ENCODE measurements at places on chromosomes 3 and 15.

GRCh38 chr15:25932696-25933095 lies 69.6 kb upstream of the ATP10A start:
- DNase-seq = no peak
- H3K27ac ChIP-seq = no peak overlapping the region
- H3K4me1 ChIP-seq = no peaks in the 10 kb centered on the region
- no peak overlapping the region for H3K4me3 ChIP-seq
- H3K36me3 ChIP-seq = no peaks in the 10 kb centered on the region
- no peaks in the 10 kb centered on the region for H3K27me3 ChIP-seq

DNA sequence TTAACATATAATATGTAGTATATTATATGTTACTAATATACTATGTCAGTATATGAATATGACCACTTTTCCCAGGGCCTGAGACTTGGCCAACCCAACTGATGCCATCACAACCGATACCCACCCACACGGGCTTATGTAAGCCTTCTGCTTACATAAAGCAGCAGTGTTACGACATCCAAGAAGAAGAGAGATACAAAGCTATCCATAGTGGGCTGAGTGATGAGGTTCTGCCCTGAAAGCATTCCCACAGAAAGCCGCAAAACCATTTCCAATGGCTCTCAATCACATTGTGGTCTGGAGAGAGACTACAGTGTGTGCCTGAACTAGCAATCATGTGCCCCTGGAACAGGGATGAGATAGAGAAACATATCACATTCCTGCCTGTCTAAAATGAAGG lies 177.9 kb downstream of the PLOD2 start:
- no peak for DNase-seq
- H3K36me3 ChIP-seq = no peaks in the 10 kb centered on the region
- H3K27me3 ChIP-seq = no peaks in the 10 kb centered on the region

- no peaks in the 10 kb centered on the region for H3K36me3 ChIP-seq
- H3K4me1 ChIP-seq = peaks cover 15% of the 10 kb centered on the region
Measured at GRCh38 chr3:171688002-171688401, 122.3 kb downstream of the PLD1 start.

GRCh38 chr3:55795296-55795695 lies 308.2 kb upstream of the WNT5A start:
- no peak for DNase-seq
- no peaks in the 10 kb centered on the region for H3K36me3 ChIP-seq
- no peak overlapping the region for H3K27ac ChIP-seq

- no peaks in the 10 kb centered on the region for H3K27me3 ChIP-seq
- H3K4me1 ChIP-seq = no peaks in the 10 kb centered on the region
- no peak overlapping the region for H3K4me3 ChIP-seq
Measured at GRCh38 chr15:62519900-62520299, 354.8 kb upstream of the C2CD4B start.

- no peaks in the 10 kb centered on the region for H3K36me3 ChIP-seq
- H3K4me3 ChIP-seq = no peak overlapping the region
- H3K27me3 ChIP-seq = no peaks in the 10 kb centered on the region
- DNase-seq = no peak
Measured at GRCh38 chr15:85778107-85778776, 16.5 kb downstream of the KLHL25 start.

GRCh38 chr3:72323773-72324172 lies 524.5 kb downstream of the SHQ1 start:
- no peaks in the 10 kb centered on the region for H3K27me3 ChIP-seq
- no peak for DNase-seq
- H3K4me1 ChIP-seq = no peaks in the 10 kb centered on the region
- no peak overlapping the region for H3K4me3 ChIP-seq

DNA sequence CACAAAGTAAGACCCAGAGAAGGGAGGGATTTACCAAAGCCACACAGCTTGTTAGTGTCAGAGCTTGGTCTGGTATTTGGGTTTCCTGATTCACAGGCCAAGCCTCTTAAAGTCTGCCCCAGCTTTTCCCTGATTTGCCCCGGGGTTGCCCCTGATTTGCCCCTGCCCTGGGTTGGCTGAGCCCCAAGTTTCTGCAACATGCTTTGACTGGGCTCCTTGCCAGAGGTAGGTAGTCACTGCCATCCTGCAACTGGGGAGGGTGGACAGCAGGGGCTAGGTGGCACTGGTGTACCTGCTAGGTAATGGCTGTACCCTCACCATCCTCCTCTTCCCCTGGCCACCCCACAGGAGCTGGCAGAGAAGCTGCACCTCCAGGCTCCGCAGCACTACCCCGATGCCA lies 2.5 kb downstream of the MPI start:
- no peaks in the 10 kb centered on the region for H3K27me3 ChIP-seq
- peaks cover 6% of the 10 kb centered on the region for H3K36me3 ChIP-seq
- DNase-seq = no peak
- no peak overlapping the region for H3K27ac ChIP-seq
- H3K4me3 ChIP-seq = no peak overlapping the region
- peaks cover 26% of the 10 kb centered on the region for H3K4me1 ChIP-seq

GRCh38 chr3:143200001-143200924 lies 80.7 kb downstream of the CHST2 start:
- H3K36me3 ChIP-seq = no peaks in the 10 kb centered on the region
- no peaks in the 10 kb centered on the region for H3K4me1 ChIP-seq
- DNase-seq = no peak
- no peaks in the 10 kb centered on the region for H3K27me3 ChIP-seq

DNA sequence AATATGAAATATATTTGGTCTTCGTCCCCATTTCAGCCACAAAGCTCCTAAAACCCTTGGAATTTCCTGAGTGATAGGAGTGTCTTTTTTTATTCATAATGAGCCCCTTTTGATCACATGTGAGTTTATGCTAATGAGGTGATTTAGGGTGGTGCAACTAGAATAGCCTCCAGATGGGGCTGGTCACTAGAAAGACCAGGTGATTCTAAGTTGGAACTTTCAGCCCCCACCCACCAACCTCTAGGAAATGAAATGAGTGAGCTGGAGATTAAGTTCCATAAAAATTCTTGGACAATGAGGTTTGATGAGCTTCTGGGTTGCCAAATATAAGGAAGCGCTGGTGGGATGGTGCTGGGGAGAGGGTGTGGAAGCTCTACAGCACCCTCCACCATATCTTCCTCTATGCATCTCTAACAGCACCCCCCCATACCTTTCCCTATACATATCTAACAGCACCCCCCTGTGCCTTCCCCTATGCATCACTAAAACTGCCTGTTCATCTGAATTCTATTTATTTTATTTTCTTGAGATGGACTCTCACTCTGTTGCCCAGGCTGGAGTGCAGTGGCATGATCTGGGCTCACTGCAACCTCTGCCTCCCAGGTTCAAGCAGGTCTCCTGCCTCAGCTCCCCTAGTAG lies 2.1 kb upstream of the SMCO1 start:
- no peaks in the 10 kb centered on the region for H3K27me3 ChIP-seq
- no peaks in the 10 kb centered on the region for H3K36me3 ChIP-seq
- no peaks in the 10 kb centered on the region for H3K4me1 ChIP-seq

DNA sequence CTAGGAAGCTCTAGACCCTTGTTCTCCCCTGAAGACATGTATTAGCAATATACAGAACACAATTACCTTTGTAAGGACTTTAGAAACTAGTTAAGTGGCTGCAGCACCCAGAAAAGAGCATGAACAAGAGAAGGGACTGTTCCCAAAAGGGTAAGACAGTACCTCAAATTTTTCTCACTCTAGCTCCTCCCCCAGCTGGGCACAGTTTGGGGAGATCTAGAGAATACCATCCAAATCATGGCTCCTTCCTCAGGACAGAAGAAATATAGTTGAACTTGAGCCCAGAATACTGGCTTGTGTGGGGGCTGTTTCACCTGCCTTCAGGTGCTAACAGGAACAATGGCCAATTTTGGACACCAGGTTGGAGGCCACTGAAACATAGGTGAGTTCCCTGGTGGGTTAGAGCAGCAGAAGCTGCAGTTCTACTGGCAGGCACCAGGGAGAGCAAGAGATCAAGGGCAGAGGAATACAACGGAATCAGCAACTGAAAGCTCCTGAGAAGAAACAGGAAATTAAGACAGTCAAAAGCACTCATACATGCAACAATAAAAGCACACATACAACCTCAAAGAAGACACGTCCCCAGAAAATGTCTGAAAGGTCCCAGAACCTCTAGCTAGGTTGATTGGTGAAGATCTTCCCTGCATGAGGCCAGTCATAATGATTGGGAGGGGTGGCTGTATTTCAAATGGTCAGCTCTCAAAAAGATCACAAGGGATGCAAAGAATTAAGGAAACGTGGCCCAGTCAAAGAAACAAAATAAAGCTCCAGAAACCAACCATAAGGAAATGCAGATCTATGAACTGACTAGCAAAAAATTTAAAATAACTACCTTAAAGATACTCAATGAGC lies 104.9 kb upstream of the ASB14 start:
- no peaks in the 10 kb centered on the region for H3K4me1 ChIP-seq
- no peak for DNase-seq
- H3K27me3 ChIP-seq = no peaks in the 10 kb centered on the region
- no peak overlapping the region for H3K27ac ChIP-seq
- no peak overlapping the region for H3K4me3 ChIP-seq

DNA sequence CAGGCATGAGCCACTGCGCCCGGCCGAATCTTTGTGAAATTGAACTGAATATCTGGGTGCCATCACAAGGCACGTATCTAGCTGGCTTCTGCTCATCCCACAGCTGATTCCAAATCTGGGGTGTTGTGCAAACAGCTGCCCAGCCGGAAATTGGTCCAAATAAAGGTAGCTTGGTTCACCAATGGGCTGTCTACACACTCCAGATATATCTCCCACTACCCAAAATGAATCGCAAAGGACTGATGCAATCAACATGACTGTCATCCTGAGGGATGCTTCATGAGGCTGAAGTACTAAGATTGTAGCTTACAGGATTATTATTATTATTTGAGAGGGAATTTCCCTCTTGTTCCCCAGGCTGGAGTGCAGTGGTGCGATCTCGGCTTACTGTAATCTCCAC lies 28.1 kb downstream of the LARP6 start:
- H3K27ac ChIP-seq = peak overlapping the region; percentile 62
- H3K27me3 ChIP-seq = no peaks in the 10 kb centered on the region
- no peak for DNase-seq
- H3K36me3 ChIP-seq = no peaks in the 10 kb centered on the region

GRCh38 chr15:59819092-59819491 lies 130.0 kb upstream of the BNIP2 start:
- no peak overlapping the region for H3K4me3 ChIP-seq
- H3K4me1 ChIP-seq = no peaks in the 10 kb centered on the region
- H3K27me3 ChIP-seq = no peaks in the 10 kb centered on the region
- H3K27ac ChIP-seq = no peak overlapping the region
- no peak for DNase-seq

All from vagina (tissue), 2 donors.